ENCODE measurements at places on chromosomes 2 and 18. TPM values are rescaled to one million over a fixed set of nuclear protein-coding genes. Genes with fewer than 3 reads are reported as not detected.

Gene CERKL
- total RNA-seq: 1.3 TPM

Gene LYPD6
- 17.5 TPM for total RNA-seq

Gene NAT8
- total RNA-seq: not detected

Gene RESP18
- not detected for total RNA-seq

Gene RFX8
- total RNA-seq: not detected

Gene MC2R
- not detected for total RNA-seq

Gene MLPH
- not detected for total RNA-seq

Gene CYP1B1
- 1.9 TPM for total RNA-seq

Gene TRIM43
- not detected for total RNA-seq

Gene BOLL
- not detected for total RNA-seq

Gene IL1A
- total RNA-seq: not detected

Gene FAM124B
- total RNA-seq: 6.9 TPM

Gene KDM3A
- 46.6 TPM for total RNA-seq

Gene ANO7
- 0.63 TPM for total RNA-seq

Gene KCNG3
- 0.31 TPM for total RNA-seq

Gene IKZF2
- 19.7 TPM for total RNA-seq

Gene SETBP1
- 146 TPM for total RNA-seq

Gene MRPL19
- 48.8 TPM for total RNA-seq

Gene CGREF1
- 29.1 TPM for total RNA-seq

Gene CYP27C1
- 3.1 TPM for total RNA-seq

Gene RASGRP3
- total RNA-seq: 12.2 TPM

Gene SEMA4F
- total RNA-seq: 20.7 TPM

Gene NAGK
- 64.5 TPM for total RNA-seq

Gene ALK
- 2.5 TPM for total RNA-seq

Gene DNAH7
- 19.4 TPM for total RNA-seq

Gene CTLA4
- total RNA-seq: not detected

Gene ALLC
- not detected for total RNA-seq

Gene SP140L
- total RNA-seq: 1.3 TPM

Gene PARD3B
- 8.8 TPM for total RNA-seq

Gene DDX18
- 67.9 TPM for total RNA-seq

Gene MAP3K19
- total RNA-seq: 1.6 TPM

Gene SIGLEC15
- not detected for total RNA-seq

Gene SERPINB13
- total RNA-seq: not detected

Gene CD8B2
- not detected for total RNA-seq

Gene GORASP2
- 25.4 TPM for total RNA-seq

Gene BAZ2B
- 251 TPM for total RNA-seq

Gene GCG
- not detected for total RNA-seq

Gene GALR1
- total RNA-seq: 0.31 TPM

Gene ANKRD30B
- total RNA-seq: 2.2 TPM

Gene VIL1
- total RNA-seq: not detected

Gene CIB4
- not detected for total RNA-seq

Gene IFT172
- total RNA-seq: 70.7 TPM

Gene RAD51AP2
- 0.94 TPM for total RNA-seq
